ENCODE measurements at places on chromosomes 7 and 10.

DNA sequence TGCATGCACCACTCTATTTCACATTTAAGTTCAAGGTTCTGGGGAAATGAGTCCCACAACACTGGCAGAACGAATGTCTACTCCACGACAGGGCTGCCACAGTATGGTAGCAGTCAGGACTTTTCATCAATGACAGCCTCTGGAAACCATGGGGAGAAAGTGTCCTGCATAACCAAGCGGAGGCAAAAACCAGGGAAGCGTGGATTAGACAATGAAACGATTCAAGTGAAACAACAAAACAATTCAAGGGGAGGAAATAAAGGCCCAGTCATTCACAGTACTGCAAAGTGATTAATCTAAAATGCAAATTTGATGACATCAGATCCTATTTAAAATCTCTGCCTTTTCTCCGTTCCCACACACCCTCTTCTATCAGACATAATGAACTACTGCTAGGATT is 168.2 kb downstream of the DPY19L1 start:
- DNase-seq: no peak

- no peak for DNase-seq
Observed at GRCh38 chr10:66555061-66555460, 370.8 kb upstream of the LRRTM3 start.

- DNase-seq: no peak
Observed at GRCh38 chr10:99234041-99234790, 1.4 kb downstream of the HPSE2 start.

GRCh38 chr10:8113616-8114015 is 59.1 kb downstream of the GATA3 start:
- no peak for DNase-seq

DNA sequence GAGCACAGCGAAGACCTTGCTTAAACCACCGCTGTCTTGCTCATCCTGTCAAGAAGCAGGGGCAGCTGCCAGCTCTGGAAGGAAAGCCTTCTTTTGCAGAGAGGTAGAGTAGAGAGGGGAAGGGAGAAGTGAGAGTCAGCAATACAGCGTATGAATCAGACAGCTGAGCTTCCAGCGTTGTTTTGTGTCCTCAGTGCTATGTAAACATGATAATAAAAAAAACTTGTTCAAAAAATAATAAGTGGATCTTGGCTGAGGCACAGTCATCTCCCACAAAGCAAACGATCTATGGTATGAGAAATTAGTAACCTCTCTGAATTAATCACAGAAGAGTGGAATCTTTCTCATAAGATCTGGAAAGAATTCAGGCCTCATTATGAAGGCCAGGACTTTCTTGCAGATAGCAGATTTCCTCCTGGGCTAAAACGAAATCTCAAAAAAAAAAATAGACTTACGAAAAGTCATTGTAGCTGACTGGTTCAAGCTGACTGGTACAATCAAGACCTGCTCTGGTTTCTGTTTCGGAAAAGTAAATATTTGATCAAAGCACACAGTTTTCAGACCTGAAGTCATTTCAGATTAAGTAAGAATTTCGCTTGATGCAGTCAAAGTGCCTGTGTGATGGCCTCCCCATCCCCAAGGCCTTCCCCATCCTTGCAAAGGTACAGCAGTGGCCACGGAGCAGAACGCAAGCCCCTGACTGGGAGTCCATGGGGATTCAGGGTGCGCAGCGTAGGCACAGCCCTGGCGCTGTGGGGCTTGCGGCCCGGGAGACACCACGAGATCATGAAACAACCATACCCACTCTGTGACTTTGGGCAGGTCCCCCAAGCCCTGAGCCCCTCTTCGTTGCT is 29.4 kb downstream of the CHST15 start:
- no peak for DNase-seq

- DNase-seq: no peak
Observed at GRCh38 chr7:157661611-157661975, 324.8 kb downstream of the DNAJB6 start.

- no peak for DNase-seq
Observed at GRCh38 chr10:77201135-77202106, 436.2 kb downstream of the KCNMA1 start.

DNA sequence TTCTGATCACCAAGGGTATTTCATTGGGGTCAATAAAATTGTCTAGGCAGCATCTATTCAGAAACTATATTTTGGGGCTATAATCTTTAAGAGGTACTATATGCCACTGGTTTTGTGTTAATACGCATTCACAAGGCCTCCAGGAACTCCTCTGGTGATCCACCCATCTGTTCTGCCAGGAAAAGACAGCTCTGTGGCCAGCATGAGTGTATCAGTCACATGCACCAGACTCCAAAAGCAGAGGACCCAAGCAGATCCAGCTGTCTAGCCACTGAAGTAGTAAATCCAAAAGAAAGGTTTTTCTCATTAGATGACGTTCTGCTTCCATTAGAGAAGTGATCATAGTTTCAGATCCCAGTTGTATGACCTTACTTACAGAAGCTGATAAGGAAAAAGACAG is 199.6 kb upstream of the CELF2 start:
- DNase-seq: no peak

DNA sequence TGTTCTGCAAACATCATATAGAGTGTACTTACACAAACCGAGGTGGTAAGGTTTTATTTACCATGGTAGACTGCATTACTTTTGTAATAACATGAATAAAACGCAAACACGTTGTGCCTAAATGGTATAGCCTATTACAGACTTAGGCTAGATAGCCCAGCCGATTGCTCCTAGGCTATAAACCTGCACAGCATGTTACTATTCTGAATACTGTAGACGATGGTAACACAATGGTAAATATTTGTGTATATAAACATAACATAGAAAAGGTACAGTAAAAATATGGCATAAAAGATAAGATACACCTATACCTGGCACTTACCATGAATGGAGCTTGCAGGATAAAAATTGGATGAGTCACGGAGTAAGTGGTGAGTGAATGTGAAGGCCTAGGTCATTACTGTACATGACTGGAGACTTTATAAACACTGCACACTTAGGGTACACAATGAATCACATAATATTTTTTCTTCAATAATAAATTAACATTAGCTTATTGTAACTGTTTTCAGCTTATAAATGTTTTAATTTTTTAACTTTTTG is 16.3 kb downstream of the AKR1D1 start:
- DNase-seq: no peak

DNA sequence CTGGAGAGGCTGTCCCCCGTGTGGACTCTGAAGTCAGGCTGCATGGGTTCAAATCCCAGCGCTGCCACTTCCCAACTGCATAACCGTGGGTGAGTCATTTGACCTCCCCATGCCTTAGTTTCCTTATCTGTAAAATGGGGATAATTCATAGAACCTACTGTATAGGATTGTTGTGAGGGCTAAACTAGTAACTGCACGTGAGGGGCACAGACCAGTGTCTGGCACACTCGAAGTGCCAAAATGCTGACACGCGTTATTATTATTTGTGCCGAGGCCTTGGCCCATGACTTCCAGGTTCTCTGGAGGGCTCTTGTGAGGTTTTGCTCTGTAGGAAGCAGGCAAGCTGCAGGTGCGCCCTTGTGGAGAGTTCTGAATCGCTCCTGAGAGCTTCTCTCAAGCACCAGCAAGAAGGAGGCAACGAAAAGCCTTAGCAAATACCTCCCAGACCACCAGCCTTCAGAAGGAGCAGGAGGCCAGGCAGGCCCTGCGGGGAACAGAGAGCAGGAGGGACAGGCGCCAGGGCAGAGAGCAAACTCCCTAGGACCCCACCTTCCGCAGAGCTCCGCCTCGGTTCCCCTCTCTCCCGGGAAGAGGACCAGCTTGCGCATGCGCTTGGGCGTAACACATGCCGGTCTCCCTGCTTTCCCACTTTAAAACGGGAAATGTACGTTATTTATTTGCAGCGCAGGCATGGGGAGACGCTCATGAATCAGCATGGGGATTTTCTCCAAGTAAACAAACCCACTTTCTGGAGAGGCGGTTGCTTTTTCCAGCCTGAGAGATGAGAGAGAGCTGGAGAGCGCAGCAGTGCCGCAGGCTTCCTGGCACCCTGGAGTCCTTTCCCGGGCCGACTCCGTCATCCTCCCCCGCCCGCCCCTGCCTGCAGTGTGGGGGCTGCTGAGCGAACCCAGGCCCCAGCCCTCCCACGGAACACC is 39.6 kb downstream of the SORCS3 start:
- no peak for DNase-seq

DNA sequence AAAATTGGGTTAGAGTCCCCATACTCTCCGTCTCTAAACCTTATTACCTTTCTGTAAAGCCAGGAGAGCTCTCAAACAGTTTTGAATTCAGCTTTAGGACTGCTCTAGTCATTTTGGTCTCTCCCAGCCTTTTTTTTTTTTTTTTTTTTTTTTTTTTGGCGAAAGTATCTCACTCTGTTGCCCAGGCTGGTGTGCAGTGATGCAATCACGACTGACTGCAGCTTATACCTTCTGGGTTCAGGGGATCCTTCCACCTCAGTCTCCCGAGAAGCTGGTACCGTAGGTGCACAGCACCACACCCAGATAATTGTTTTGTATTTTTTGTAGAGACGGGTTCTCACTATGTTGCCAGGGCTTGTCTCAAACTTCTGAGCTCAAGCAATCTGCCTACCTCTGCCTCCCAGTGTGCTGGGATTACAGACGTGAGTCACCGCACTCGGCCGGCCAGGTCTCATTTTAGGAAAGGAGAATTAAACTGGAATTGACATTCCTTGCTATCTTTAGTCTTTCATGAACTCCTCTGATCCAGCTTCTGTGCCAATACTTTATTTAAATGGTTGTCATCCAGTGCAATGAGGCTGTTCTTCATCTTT is 31.4 kb upstream of the RSU1 start:
- DNase-seq: no peak

DNA sequence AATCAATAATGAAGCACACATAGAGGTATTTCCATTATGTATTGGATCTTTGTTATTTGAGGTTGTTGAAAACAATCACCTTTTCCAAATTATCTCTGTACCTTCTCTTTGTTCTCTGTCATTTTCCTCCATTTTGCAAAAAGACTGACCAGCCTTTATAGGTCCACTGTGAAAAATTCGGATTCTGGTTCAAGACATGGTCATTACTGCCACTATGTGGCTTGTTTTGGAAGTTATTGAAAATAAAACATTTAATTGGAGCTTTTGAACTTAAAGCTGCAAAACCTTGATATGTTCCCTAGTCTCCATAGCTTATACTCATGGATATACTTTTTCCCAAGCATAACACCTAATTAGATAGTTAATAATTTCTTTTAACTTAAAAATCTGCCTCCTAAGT is 1094.4 kb downstream of the NRG3 start:
- DNase-seq: peak; percentile 1

GRCh38 chr10:80896959-80897358 is 359.3 kb downstream of the SH2D4B start:
- no peak for DNase-seq

GRCh38 chr7:24017519-24017918 is 266.5 kb upstream of the NPY start:
- DNase-seq: no peak

- DNase-seq: no peak
Observed at GRCh38 chr10:30586828-30587227, 42.7 kb downstream of the LYZL2 start.

- no peak for DNase-seq
Observed at GRCh38 chr7:39051279-39051678, 73.6 kb downstream of the POU6F2 start.

DNA sequence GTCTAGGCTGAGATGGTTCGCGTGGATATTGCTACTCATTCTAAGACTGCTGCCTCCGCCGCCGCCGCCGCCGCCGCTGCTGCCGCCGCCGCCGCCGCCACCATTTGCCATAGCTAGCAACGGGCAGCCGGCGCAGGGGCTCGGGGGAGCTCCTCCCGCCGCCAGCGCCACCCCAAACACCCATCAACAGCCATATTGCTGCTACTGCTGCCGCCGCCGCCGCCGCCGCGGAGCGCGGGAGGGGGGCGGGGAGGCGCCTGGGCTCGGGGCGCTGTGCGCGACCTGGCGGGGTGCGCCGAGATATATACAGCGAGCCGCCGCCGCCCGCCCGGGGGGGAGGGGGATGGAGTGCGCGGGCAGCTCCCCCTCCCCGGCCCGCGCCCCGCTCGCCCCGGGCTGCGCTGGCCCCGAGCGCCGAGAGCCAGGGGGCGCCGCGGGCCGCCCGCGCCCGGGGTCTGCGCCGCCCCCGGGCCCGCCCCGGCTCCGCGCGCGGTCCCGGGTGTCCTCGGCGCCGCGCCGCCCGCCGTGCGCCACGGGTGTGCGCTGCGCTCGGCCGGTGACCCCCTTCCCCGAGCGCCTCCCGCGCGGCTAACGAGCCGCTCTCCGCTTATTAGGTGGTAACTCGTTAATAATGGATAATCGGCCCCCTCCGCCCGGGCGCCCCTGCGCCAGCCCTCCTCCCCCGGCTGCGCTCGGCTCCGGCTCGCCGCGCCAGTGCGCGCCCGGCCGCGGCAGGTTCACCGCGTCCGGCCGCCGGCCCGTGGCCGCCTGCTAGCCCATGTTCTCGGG is at the start of gene KCNMA1:
Gene KCNMA1, minus strand, starts transcription at position 277 of the 789 bp plus-strand sequence.
- DNase-seq: no peak

- DNase-seq: peak; percentile 19
Observed at GRCh38 chr10:99433378-99434020, 3.1 kb upstream of the GOT1 start.

GRCh38 chr7:155951554-155952158 is 139.4 kb upstream of the SHH start:
- DNase-seq: peak; percentile 43

DNA sequence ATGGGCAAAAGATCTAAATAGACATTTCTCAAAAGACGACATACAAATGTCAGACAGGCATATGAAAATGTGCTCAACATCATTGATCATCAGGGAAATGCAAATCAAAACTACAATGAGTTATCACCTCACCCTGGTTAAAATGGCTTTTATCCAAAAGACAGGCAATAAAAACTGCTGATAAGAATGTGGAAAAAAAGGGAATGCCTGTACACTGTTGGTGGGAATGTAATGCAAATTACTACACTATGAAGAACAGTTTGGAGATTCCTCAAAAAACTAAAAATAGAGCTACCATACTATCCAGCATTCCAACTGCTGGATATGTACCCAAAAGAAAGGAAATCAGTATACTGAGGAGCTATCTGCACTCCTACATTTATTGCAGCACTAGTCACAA is 18.0 kb downstream of the GSDME start:
- no peak for DNase-seq

GRCh38 chr10:119541459-119542356 is 811 bp downstream of the RGS10 start:
- DNase-seq: no peak

- no peak for DNase-seq
Observed at GRCh38 chr7:42621543-42622219, 290.2 kb downstream of the C7orf25 start.

DNA sequence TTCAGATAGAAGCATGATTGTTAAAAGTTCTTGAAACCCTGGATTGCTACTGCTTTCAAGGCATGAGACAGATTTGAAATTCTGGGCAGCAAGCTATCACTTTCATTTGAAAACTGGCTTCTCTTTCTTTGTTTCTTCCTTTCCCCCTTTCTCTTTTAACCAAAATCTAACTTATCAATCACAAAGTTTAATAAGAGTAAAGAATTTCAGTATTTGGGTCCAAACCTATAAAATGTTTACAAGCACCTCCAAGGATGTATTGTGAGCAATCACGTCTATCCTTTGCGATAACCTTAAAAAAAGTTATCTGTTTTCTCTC is 21.6 kb upstream of the RPA3 start:
- DNase-seq: no peak

Measured in dermis microvascular lymphatic vessel endothelial cell (primary cell).